ENCODE measurements at places on chromosomes 5 and 9. TPM values are rescaled to one million over a fixed set of nuclear protein-coding genes. Genes with fewer than 3 reads are reported as not detected.

DNA sequence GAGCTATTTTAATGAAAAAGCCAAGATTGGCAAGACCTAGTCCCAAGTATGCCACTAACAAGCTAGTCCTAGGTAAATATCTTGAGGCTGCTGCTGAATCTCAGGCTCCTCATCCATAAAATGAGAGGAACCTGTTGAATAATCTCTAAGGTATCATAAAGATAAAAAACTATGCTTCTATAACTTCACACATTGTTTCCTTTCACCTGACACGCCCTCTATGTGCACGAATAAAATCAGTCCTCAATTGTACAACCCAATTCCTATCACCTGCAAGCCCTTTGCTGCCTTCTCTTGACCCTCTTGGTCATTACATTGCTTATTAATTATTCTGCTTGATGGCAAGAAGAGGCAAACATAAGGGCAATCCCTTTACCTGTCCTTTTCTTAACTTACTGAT, 69.9 kb downstream of the TRPM6 start:
- H3K4me1 ChIP-seq: no peaks in the 10 kb centered on the region
- DNase-seq: no peak
- H3K36me3 ChIP-seq: no peaks in the 10 kb centered on the region
- H3K27ac ChIP-seq: no peak overlapping the region
- H3K27me3 ChIP-seq: no peaks in the 10 kb centered on the region
- H3K4me3 ChIP-seq: no peak overlapping the region

DNA sequence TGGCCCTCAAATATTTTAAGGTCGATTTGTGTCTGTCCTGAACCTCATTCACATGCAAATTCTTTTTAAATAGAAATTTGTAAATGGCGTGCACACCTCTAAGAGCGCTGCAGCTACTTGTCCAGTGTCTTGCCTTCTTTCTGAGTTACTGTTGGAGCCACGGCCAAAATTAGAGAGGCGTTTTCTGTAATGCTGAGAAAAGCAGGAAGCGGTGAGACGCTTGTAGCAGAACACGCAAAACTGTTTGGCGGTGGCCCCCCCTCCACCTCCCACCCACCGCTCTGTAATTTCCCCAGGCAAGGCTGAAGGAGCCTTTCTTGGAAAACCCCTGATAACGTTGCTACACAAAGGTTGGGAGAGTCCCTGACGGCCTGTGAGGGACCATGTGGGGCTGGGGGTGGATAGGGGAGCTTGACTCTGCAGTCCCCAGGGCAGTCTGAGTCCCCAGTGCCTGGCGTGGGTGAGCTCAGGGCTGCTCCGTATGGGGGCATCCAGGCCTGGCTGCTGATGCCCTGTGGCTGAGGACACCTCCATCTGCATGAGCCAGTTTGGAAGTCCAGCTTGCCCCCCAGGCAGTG, 96.5 kb downstream of the GADD45G start:
- no peaks in the 10 kb centered on the region for H3K27me3 ChIP-seq
- no peak overlapping the region for H3K27ac ChIP-seq
- no peak overlapping the region for H3K4me3 ChIP-seq
- H3K36me3 ChIP-seq: no peaks in the 10 kb centered on the region
- H3K4me1 ChIP-seq: peaks cover 5% of the 10 kb centered on the region

The HAPLN1 gene
- 49.7 TPM for total RNA-seq

The SLC38A9 gene
- total RNA-seq: 36.1 TPM

The ZDHHC11 gene
- 3.0 TPM for total RNA-seq

The NDUFS4 gene
- total RNA-seq: 113 TPM

The NELFB gene
- 41.4 TPM for total RNA-seq
